BJ (cell line): ENCODE measurements at places on chromosomes 6 and 20.

DNA sequence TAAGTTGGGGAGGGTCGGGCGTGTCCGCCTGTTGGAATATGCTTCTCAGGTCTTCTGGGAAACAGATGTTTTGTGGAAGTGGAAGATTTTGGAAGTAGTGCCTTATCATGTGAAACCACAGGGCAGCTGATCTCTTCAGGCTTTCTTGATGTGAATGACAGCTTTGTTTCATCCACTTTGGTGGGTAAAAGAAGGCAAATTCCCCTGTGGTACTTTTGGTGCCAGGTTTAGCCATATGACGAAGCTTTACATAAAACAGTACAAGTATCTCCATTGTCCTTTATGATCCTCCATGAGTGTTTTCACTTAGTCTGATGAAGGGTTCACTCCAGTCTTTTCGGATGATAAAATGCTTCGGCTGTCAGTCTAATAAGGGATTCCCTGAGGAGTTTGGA is 4.6 kb downstream of the IRF4 start:
- no peak for DNase-seq

GRCh38 chr6:30598912-30599624 is 18.0 kb downstream of the PPP1R10 start:
- no peak for DNase-seq

- no peak for DNase-seq
Measured at GRCh38 chr6:170292407-170293158, 1.7 kb upstream of the DLL1 start.

DNA sequence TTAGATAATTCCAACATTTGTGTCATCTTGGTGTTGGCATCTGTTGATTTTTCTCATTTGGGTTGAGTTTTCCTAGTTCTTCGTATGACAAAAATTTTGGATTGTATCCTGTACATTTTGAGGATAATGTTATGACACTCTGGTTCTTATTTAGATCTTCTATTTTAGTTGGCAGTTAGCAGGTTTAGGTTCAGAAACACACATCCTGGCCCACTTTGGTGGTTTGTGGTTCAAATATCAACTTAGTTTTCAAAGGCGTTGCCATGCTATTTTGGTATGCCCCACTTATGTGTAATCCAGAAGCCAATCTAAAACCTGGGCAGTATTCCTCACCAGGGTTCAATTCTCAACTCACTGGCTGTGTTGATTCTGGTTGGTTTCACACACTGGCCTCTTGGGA is 68.2 kb downstream of the NOX3 start:
- DNase-seq = no peak

DNA sequence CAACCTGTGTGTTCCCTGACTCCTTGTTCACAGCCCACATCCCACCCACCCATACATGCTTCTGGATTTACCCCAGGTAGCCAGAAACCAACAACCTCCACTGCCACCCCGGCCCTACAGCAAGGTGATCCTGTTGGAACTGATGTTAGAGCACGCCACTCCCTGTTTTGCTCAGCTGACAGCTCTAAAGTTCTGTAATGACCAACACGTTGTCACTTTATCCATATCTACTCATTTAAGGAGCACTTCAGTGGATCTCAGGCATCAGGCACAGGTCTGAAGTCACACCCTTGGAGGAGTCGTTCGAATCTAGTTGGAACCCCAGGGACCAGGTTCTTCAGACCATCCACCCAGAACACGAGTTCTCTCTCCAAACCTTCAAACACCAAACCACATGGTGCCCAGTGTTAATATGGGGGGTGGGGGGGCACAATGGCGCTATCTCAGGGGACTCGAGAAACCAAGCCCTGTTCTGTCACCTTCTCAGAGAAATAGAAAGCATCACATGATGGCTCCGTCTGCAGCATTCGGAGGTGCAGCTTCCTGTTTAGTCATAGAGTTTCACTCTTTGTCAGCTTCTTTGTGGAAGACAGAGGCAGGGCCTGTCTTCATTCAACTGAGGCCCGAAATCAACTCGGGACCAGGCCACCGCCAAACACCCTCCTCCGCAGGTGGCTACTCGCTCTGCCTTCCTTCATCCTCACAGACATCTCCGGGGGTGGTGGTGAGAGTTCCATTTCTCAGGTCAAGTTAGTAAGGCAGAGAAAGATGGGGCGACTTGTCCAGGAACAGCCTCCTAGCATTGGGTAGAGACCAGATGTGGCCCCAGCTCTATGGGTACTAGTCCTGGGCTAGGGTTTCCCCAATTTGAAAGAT is 142.2 kb downstream of the NFATC2 start:
- DNase-seq = no peak

DNA sequence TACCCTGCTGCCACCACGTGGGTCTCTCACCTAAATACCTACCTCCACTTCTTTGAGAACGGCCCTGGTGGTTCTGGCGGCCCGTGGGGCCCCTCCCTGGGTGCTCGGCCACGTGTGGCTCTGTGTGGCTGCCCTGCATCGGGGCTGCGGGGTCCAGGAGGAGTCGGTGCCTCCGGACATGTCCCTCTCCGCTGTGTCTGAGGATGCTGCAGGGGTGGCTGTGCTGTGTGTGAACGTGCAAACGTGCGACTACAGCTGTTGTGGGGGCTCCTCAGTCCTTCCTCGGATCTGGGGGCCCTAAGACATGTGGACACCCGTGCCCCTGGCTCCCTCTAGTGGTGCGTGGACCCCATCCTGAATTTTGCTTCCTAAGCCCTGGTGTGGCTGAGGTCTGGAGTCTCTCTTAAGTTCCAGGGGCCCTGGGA is 691.8 kb downstream of the QKI start:
- DNase-seq = no peak
